Lower lobe of right lung (tissue), 2 donors: ENCODE measurements at places on chromosomes 13 and 19. TPM values are rescaled to one million over a fixed set of nuclear protein-coding genes. Genes with fewer than 3 reads are reported as not detected.

SLC1A6 gene
- not detected for total RNA-seq

- DNase-seq, result no peak
Observed at GRCh38 chr13:32309312-32310133, 5.6 kb downstream of the ZAR1L start.

- no peak for DNase-seq
Observed at GRCh38 chr13:99558570-99559180, 57.4 kb downstream of the TM9SF2 start.

EPN1 gene
- 105 TPM for total RNA-seq

KCNC3 gene
- total RNA-seq, result 11.1 TPM

DNA sequence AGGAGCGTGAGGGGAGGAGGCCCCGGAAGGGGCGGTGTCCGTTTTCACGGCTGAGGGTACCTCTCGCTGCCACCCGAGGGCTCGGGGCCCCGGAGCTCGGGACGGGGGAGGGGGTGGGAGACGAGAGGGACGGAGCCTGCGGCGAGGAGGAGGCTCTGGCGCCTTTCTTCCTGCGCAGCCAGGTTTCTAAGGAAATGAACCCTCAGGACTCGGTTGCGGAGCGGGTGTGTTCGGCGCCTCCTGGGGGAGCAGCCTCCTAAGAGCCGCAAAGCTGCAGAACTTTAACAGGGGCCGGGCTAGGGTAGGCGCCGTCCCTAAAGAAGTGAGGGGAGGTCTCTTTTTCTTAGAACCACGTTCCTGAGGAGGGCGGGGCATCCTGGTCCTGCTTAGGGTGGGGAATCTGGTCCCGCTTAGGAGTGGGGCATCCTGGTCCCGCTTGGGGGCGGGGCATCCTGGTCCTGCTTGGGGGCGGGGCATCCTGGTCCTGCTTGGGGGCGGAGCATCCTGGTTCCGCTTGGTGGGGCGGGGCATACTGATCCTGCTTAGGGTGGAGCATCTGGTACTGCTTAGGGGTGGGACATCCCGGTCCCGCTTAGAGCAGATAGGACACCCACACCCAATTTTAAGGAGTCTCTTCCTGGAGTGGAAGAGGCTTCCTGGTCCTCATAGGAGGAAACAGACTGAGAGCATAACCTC is 6.2 kb downstream of the SYT5 start:
- no peak for DNase-seq

ZNF543 gene
- 5.3 TPM for total RNA-seq

CA11 gene
- 7.8 TPM for total RNA-seq

GRCh38 chr19:18737954-18738351 is 53.2 kb downstream of the COMP start:
- DNase-seq, result no peak
